Progenitor cell of endocrine pancreas (in vitro differentiated cells): ENCODE measurements at places on chromosomes 3 and 15. TPM values are rescaled to one million over a fixed set of nuclear protein-coding genes. Genes with fewer than 3 reads are reported as not detected.

Gene LRTM1
- total RNA-seq, result not detected in 2 replicates

GRCh38 chr15:71612869-71613268 lies 197.5 kb upstream of the NR2E3 start:
- no peak for DNase-seq

DNA sequence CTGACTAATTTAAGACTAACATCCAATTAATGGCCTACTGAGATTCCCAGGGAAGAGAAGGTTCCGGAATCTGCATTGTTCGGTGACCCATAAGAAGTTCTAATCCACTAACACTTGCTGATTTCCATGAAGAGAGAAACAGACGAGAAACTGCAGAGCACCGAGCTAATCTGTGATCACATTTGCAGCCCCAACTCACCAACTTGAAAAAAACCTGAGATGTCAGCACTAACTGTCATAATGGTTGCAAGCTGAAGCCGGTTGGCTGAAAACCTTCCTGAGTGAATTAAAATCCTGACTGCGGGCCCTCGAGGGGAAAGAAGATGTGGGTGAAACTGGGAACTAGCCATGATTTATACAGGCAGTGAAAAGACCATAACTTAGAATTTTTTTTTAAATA lies 204.8 kb upstream of the IGF1R start:
- DNase-seq, result no peak

Gene RAB6B
- total RNA-seq, result 10.5 and 12.9 TPM in 2 replicates

GRCh38 chr15:35702946-35703495 lies 157.1 kb upstream of the DPH6 start:
- no peak for DNase-seq

Gene ECE2
- total RNA-seq, result not detected in 2 replicates

Gene SCAMP5
- 55.9 and 58.0 TPM in 2 replicates for total RNA-seq

Gene GRAMD2A
- 4.0 and 5.0 TPM in 2 replicates for total RNA-seq

Gene GADL1
- total RNA-seq, result 1.8 and 1.9 TPM in 2 replicates

DNA sequence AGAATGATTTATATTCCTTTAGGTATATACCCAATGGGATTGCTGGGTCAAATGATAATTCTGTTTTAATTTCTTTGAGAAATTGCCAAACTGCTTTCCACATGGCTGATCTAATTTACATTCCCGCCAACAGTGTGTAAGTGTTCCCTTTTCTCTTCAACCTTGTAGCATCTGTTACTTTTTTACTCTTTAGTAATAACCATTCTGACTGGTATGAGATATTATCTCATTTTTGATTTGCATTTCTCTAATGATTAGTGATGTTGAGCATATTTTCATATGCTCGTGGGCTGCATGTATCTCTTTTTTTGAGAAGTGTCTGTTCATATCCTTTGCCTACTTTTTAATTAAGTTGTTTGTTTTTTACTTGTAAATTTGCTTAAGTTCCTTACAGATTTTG lies 1264.2 kb downstream of the OTOL1 start:
- DNase-seq, result no peak

Gene EPHB3
- 11.7 and 13.4 TPM in 2 replicates for total RNA-seq

Gene SLC22A13
- total RNA-seq, result 0.62 and 0.67 TPM in 2 replicates

GRCh38 chr3:138477120-138477519 lies 42.7 kb downstream of the ESYT3 start:
- no peak for DNase-seq

Gene SLC9C1
- total RNA-seq, result 1.5 and 2.3 TPM in 2 replicates

Gene GOLGA6A
- total RNA-seq, result 0.64 and 0.89 TPM in 2 replicates

GRCh38 chr15:48559285-48559684 lies 86.2 kb downstream of the FBN1 start:
- DNase-seq, result no peak

Gene PROS1
- 9.4 and 12.4 TPM in 2 replicates for total RNA-seq

- no peak for DNase-seq
These were observed 78.6 kb downstream of the MYLK start for GRCh38 chr3:123805504-123805903.

Gene IRAK2
- 0.36 and 0.40 TPM in 2 replicates for total RNA-seq

DNA sequence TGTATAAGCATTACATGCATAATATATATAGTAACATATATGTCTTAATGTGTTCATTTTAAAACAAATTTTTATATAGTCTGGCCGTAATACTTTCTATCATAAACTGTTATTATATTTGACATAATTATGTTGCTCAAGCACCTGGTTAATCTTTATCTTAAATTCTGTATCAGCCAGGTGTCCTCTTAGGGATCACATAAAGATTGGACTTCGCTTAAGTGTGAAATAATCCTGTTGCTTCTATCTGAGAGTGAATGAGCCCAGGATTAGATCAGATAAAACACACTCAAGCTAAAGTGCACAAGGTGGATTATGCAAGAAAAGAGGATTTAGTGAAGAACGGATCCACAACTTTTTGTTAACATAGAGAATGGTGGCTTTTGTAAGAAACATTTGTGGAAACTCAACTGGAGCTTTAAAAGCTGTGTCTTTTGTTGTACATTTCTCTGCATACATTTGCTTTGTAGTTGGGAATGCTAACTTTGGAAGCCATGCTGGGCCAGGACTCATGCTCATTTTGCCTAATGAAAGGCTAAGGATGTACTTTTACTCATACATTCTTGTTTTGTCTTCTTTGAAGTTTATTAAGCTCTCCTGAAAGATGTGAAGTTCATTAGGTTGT lies 437.8 kb downstream of the ZIC1 start:
- DNase-seq, result no peak

Gene PLD1
- total RNA-seq, result 143 and 156 TPM in 2 replicates

Gene PGBD4
- total RNA-seq, result 1.7 and 1.8 TPM in 2 replicates

DNA sequence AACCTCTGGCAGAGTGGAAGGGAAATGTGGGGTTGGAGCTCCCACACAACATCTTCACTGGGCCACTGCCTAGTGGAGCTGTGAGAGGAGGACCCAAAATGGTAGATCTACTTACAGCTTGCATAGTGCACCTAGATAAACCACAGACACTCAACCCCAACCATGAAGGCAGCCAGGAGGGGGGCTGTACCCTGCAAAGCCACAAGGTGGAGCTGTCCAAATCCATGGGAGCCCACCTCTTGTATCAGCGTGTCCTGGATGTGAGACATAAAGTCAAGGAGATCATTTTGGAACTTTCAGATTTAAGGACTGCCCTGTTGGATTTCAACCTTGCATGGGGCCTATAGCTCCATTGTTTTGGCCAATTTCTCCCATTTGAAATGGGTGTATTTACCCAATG lies 20.9 kb downstream of the TP63 start:
- DNase-seq, result peak; percentile 10

- no peak for DNase-seq
These were observed 848 bp downstream of the NCEH1 start for GRCh38 chr3:172709774-172710663.

Gene P2RY14
- not detected in 2 replicates for total RNA-seq

DNA sequence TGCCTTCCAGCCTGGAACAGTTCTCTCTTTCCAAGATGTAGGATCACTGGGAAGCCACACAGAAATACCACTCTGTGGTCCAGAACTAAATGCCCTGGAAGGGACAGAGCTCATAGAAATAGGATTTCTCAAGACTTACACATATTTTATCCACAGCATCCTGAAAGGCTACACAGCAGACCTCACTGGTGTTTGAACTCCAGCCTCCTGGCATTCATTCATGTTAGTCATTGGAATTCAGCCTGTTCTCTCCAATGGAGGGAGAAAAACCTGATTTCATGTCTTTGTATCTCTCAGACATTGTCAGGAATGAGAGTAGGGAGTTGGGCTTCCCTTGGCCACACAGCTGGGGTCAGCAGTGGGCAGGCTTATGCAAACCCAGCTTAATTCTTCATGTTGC lies 121.1 kb upstream of the PPP2R3A start:
- no peak for DNase-seq

Gene AMT
- 29.8 and 32.8 TPM in 2 replicates for total RNA-seq

GRCh38 chr3:20637729-20638128 lies 451.7 kb upstream of the SGO1 start:
- no peak for DNase-seq

Gene RGMA
- total RNA-seq, result 11.4 and 11.8 TPM in 2 replicates

DNA sequence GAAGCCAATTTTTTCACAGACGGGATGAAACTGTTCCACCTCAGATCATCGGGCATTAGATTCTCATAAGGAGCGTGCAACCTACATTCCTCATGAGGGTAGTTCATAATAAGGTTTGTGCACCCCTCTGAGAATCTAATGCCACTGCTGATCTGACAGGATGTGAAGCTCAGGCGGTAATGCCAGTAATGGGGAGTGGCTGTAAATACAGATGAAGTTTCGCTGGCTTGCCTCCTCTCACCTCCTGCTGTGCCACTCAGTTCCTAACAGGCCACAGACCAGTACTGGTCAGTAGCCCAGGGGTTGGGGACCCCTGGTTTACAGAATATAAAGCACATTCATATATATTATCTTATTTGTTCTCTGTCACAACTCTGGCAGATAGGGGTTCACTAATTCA lies 2.1 kb upstream of the LIMD1 start:
- DNase-seq, result no peak

- no peak for DNase-seq
These were observed 380.7 kb downstream of the NLGN1 start for GRCh38 chr3:173778251-173778650.

Gene NRROS
- total RNA-seq, result 1.4 and 2.0 TPM in 2 replicates

Gene ZNF660
- total RNA-seq, result 22.6 and 27.1 TPM in 2 replicates

DNA sequence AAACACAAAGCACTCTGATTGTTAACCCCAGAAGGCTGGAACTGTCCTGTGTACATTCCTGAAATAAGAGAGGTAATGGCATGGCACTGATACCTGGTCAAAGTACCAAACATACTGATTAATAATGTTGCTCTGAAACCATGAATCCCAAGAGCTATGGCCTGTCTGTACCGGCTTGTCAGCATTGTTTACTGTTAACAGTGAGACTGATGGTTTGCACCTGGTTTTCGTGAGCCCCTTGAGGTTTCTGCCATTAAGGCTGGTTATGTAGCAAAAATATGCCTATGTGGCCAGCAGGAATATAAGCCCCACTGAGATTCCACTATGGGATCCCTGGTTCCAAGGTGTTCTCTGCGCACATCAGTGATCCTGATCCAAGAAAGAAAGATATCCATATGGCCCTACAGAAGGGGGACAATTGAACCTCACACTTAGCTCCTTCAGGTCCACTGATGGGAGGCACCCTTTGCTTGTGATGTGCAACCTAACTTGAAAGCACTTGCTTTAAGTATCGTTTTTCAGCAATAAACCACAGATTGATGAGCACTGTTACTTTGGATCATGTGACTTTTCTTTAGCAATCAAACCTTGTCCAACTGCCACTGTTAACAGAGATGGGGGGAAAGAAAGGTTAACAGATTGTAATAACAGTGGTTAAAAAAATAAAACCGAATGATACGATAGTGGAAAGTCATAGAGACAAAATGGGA lies 65.2 kb downstream of the TBL1XR1 start:
- no peak for DNase-seq

Gene SLC12A1
- 0.16 TPM in 1 of 2 replicates, not detected in the other for total RNA-seq

Gene ARF4
- 133 and 134 TPM in 2 replicates for total RNA-seq

DNA sequence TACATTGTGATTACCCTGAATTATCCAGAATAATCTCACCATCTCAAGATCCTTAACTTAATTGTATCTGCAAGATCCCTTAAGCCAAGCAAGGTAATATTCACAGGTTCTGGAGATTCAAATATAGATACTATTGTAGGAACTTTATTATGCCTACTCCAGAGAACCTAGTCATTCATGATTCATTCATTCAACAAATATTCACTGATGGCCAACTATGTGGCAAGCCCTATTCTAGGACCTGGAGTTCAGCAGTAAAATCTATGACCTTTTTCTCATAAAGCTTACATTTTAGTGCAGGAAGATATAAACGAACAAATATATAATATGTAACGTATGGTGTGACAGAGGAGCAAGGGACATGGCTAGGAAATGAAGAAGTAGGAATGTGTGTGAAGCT lies 49.6 kb downstream of the ISL2 start:
- DNase-seq, result no peak

- no peak for DNase-seq
These were observed 126.8 kb upstream of the UBE3A start for GRCh38 chr15:25565470-25566264.

GRCh38 chr3:39707314-39707909 lies 102.0 kb upstream of the MYRIP start:
- DNase-seq, result no peak

Gene SCAP
- 140 TPM in 2 replicates for total RNA-seq

GRCh38 chr15:57306161-57306943 lies 70.0 kb upstream of the CGNL1 start:
- peak; percentile 84 for DNase-seq

Gene PCLAF
- 25.0 and 33.7 TPM in 2 replicates for total RNA-seq

Gene ARPP21
- total RNA-seq, result not detected in 2 replicates

GRCh38 chr15:54789376-54789775 lies 407.4 kb downstream of the RSL24D1 start:
- no peak for DNase-seq

- DNase-seq, result no peak
These were observed 129.7 kb downstream of the WNT7A start for GRCh38 chr3:13750215-13750614.

DNA sequence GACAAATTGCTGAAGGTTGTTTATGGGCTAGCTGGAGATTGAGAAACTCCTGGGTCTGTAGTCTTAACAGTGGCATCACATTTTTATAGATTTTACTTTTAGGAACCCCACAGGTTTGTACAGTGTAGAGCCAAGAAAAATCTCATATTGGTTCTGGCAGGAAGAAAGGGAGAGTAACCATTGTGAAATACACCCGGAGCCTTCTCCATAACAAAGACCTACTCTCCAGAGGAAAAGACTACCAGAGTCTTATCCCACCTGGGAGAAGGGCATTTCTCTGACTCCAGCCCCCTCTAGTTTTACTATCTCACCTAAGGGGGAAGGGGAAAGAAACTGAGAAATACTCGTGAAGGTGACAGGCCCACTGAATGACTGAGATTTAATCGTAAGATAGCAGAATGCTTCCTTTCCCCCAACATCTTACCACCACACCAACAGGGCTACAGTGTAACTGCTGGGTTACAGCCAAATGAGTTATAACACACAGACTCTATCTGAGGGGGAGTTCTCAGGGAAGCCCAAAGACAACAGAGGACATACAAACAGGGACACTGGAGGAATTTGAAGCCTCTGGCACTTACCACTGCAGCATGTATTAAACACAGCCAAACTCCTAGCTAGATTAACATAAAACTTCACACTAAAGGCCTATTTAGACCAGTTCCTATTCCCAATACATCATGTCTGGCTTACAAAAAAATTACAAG lies 56.1 kb downstream of the SYN2 start:
- no peak for DNase-seq

Gene ABI3BP
- not detected in 2 replicates for total RNA-seq

- no peak for DNase-seq
These were observed 83.0 kb downstream of the ZNF385D start for GRCh38 chr3:21668012-21668411.

DNA sequence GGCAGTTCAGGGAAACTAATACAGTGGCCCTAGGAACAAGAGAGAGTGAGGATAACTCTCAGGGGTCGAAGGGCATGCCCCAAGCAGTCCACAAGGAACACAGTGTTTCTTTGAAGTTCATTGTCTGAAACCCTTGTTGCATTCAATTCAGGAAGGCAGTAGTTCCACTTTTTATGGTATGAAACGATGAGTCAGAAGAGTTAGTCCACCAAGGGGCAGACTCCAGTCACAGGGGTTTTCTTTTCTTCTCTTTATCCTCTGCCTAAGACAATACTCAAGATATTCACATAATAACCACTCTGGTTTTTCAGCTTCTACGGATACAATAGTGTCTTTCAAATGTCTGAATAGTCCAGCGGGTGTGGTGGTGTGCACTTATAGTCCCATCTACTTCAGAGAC lies 23.7 kb upstream of the TICRR start:
- DNase-seq, result no peak
